ENCODE measurements at places on chromosomes 7 and 10. TPM values are rescaled to one million over a fixed set of nuclear protein-coding genes. Genes with fewer than 3 reads are reported as not detected.

GRCh38 chr7:139743267-139743966, 34.4 kb downstream of the HIPK2 start:
- H3K4me1 ChIP-seq: peaks cover 99% of the 10 kb centered on the region
- peaks cover 11% of the 10 kb centered on the region for H3K36me3 ChIP-seq
- H3K27ac ChIP-seq: no peak overlapping the region
- H3K4me3 ChIP-seq: no peak overlapping the region
- no peak for DNase-seq

- H3K27me3 ChIP-seq: no peaks in the 10 kb centered on the region
- no peak overlapping the region for H3K4me3 ChIP-seq
- no peaks in the 10 kb centered on the region for H3K36me3 ChIP-seq
- no peak overlapping the region for H3K27ac ChIP-seq
- no peak for DNase-seq
These were observed 6.7 kb downstream of the DDC start for GRCh38 chr7:50558294-50559053.

- H3K27me3 ChIP-seq: no peaks in the 10 kb centered on the region
- no peak overlapping the region for H3K27ac ChIP-seq
- H3K4me3 ChIP-seq: no peak overlapping the region
- no peaks in the 10 kb centered on the region for H3K36me3 ChIP-seq
- DNase-seq: no peak
These were observed 230.5 kb upstream of the TMEM229A start for GRCh38 chr7:124263232-124263827.

Gene FZD8
- not detected for total RNA-seq

- DNase-seq: no peak
- no peak overlapping the region for H3K27ac ChIP-seq
- no peak overlapping the region for H3K4me3 ChIP-seq
These were observed 37.6 kb downstream of the PAPOLB start for GRCh38 chr7:4824120-4824775.

DNA sequence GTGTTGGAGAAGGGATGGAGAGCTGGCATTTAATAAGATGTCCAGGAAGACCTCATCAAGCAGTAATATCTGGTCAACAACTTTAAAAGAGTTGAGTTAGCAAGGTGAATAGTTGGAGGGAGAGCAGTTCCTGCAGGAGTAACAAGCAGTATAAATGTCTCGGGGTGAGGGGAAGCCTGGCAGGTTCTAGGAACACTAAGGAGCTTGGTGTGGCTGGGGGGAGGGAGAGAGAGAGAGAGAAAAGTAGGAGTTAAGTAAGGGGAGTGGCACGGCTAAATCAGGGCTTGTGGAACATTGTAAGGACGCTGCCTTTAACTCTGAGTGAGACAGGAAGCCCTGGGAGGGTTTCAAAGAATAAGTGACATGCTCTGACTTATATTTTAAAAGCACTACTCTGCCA, 22.0 kb upstream of the LAMB4 start:
- DNase-seq: no peak
- no peaks in the 10 kb centered on the region for H3K4me1 ChIP-seq
- no peaks in the 10 kb centered on the region for H3K36me3 ChIP-seq

DNA sequence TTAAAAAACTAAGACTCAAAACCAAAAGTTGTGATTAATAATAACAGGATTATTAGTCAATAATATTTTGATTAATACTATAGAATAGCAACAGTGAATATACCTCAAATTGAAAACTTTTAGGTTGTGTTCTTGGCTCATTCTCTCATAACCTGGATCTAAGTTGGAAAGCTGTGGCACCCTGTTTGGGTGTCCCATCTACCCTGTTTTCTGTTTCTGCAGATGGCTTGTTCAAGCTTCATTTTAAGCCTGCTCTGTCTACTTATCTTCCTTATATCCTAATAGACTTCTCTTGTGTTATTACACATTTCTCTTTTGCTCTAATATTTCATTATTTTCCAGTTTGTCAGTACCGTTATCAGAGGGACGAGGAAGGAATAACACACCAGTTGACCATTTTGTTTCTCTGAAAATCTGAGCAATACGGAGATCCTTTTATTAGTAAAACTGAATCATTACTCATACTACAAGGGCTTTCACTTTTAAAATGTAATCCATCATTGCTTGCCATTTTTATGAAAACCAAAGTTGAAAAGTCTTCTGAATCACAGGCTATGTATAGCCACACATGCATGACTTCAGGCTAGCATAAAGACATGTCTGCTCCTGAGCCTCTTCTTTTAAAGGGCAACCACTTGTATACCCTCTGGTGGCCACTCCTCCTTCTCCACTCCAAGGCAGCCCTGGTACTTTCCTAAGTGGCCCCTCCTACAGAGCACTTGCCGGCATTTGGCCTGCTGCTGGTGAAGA, 22.3 kb downstream of the COX15 start:
- H3K27me3 ChIP-seq: no peaks in the 10 kb centered on the region
- no peak overlapping the region for H3K4me3 ChIP-seq
- H3K27ac ChIP-seq: no peak overlapping the region

Gene C7orf33
- not detected for total RNA-seq

Gene EVX1
- total RNA-seq: not detected

DNA sequence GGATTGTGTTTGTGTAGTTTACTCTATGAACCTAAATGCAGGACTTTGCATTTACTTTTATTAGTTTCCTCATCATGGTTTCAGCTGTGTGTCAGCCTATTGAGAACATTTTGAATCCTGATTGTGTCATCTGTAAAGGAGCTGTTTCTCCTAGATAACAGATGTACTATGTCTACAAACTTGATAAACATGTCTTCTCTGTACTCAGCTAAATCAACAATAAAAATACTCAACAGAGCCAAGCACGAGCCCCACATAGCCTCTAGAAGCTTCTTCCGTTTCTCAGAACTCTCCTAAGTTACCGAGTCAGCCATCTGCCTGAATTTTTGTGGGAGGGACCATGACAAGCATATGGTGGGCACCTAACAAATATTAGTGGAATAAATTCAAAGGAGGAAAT, 234.7 kb downstream of the SKAP2 start:
- no peak overlapping the region for H3K4me3 ChIP-seq
- H3K4me1 ChIP-seq: no peaks in the 10 kb centered on the region
- 0 out of 2 replicates have a peak, but pooled peaks cover 1% of the 10 kb centered on the region for H3K27me3 ChIP-seq

Gene CALML5
- not detected for total RNA-seq

Gene MAPK8
- total RNA-seq: 64.5 TPM

DNA sequence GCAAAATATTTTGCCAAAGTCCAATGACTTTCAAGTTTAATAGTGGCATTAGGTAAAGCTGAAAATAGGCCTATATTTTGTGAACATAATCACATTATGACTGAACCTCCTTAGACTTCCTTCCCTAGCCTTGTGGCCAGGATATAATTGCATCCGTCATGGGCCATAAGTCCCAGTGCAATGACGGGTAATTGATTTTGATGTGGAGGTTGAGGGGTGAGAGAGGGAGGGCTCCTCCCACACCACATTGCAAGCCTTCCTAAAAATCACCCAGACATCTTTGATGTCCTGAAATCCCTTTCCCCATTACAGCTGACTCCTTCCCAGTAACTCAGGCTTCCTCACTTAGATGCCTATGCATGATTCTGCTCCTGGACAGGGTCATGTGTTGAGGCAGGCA, 25.6 kb downstream of the TAS2R41 start:
- no peak overlapping the region for H3K27ac ChIP-seq
- H3K36me3 ChIP-seq: no peaks in the 10 kb centered on the region
- H3K4me1 ChIP-seq: no peaks in the 10 kb centered on the region
- H3K27me3 ChIP-seq: no peaks in the 10 kb centered on the region
- H3K4me3 ChIP-seq: no peak overlapping the region

DNA sequence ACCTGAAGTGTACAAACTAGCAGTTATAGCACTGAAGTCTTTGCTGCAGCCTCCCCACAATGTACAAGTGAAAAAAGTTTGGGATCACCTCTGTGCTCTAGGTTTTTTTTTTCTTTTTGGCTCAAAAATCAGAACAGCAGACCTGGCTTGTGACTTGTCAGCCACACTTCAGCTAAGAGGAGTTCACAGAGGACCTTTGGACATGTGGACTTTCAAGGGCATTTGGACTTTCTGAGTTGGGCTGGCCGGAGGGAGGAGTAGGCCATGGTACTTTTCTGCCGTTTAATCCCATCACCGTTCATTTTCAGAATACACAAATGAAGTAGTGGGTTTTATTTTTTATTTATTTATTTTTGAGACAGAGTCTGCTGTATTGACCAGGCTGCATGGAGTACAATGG, 21.9 kb upstream of the ACSL5 start:
- no peaks in the 10 kb centered on the region for H3K36me3 ChIP-seq
- peak; percentile 51 for DNase-seq
- H3K27me3 ChIP-seq: no peaks in the 10 kb centered on the region
- H3K27ac ChIP-seq: peak overlapping the region; percentile 5
- no peak overlapping the region for H3K4me3 ChIP-seq

Gene CCDC6
- total RNA-seq: 34.1 TPM

DNA sequence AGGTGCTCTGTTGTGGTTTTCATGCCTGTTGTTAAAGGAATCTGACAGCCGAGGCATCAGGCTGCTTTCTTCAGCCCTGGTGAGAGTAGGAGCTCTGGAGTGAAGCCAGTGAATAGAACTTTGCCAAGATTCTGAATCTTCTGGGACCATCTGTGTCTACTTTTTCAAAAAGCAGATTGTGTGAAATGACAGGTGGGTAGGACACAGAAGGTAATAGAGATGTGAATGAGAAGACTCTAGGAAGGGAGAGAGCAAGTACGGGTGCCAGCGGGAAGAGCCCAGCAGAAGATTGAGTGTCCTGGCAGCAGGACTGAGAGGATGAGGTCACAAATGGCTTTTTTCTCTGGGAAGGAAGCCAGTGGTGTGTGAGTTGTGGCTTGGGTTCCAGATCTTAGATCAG, 429.2 kb downstream of the SDK1 start:
- no peak overlapping the region for H3K27ac ChIP-seq
- no peak overlapping the region for H3K4me3 ChIP-seq
- no peak for DNase-seq
- no peaks in the 10 kb centered on the region for H3K36me3 ChIP-seq
